ENCODE measurements at places on chromosomes 7 and 10. TPM values are rescaled to one million over a fixed set of nuclear protein-coding genes. Genes with fewer than 3 reads are reported as not detected.

Gene ZNF503
- polyA plus RNA-seq = 45.2 TPM

Gene LIPN
- polyA plus RNA-seq = not detected

Gene TEX47
- polyA plus RNA-seq = not detected

Gene CYP3A5
- polyA plus RNA-seq = 2.7 TPM

Gene GBX1
- polyA plus RNA-seq = 0.22 TPM

Gene CDH23
- polyA plus RNA-seq = 0.90 TPM

DNA sequence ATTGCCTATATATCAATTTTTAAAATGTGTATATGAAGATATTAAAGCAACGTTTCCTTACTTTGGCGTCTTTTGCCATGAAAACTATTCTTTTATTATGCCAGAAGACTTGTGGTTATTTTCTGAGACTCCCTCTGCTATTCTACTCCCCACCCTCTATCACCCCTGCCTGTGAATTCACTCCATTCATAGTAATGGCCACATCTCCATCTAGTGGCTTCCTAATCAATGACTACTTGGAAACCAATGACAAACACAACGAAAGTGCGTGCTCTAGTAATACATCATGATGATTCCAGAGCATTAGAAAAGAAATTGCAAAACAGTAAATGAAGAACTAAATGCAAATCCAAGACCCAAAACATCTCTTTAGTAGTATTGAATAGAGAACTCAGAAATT lies 186.7 kb upstream of the HGF start:
- peak; percentile 17 for DNase-seq

GRCh38 chr10:29387269-29387668 lies 98.4 kb downstream of the LYZL1 start:
- DNase-seq = no peak

DNA sequence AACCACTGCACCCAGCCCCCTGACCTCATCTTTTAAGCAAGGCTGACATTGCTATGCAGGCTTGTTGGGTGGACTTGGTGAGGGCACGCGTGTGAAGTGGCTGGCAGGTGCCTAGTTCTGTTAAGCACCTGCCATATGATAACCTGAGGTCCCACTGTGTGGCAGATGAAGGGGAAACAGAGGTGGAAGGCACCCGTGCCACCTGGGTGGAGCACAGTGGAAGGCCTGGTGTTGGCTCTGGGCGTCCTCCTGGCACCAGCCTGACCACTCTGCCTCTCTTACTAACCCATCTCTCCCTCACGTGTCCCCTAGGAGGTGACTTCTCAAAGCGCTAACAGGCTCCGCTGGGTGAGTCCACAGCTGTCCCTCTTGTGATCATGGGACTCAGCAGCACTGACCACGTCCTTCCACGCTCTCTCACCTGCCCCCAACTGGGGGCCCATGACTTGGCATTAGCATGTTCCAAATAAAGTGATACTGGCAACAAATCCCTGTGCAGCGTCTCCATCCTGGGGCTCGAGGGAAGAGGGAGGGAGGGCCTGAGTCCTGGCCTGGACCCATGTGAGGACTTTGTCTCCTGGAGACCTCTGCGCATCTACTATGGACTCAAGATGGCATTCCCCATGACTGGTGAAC lies 4.6 kb upstream of the ZNF862 start:
- DNase-seq = no peak

- no peak for DNase-seq
These were observed 7.5 kb downstream of the NOS3 start for GRCh38 chr7:150998341-150998740.

GRCh38 chr7:8433477-8434289 lies at the start of gene NXPH1:
Gene NXPH1 (plus strand): TSS chr7:8433609.
- DNase-seq = peak; percentile 65

GRCh38 chr10:17871036-17871435 lies 61.9 kb downstream of the MRC1 start:
- no peak for DNase-seq

- DNase-seq = no peak
These were observed 77.7 kb downstream of the ITGB8 start for GRCh38 chr7:20408467-20408826.

- no peak for DNase-seq
These were observed 24.1 kb downstream of the TAX1BP1 start for GRCh38 chr7:27763983-27764508.

DNA sequence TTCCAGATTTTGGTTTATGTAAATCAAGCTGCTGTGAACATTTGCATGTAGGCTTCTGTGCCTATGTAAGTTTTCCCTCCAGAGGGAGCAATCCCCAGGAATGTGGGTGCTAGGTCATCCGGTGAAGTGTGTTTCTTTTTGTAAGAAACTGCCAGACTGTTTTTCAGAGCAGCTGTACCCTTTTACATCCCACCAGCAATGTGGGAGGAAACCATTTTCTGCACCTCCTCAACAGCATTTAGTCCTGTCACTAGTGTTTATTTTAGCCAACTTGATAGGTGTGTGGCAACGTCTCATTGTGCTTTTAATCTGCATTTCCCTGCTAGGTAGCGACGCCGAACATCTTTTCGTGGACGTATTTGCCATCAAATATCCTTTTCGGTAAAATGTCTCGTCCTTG lies 395.7 kb upstream of the FOXK1 start:
- DNase-seq = no peak

DNA sequence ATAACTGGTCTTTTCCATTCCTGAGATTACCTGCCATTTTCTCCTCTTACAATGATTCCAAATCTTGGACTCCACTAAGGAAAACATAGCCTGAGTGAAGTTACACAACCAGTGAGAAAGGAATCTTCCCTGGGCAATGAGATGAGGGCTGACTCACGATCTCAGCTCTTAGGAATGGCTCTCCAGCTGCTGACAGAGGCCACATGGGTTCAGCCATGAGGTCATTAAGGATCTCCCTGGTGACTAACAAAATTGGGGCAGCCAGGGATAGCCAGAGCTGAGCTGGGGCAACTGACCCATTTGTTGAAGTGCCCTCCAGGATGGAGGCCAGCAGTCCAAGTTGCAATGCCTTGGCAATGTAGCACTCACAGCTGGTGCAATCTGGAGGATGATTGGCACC lies 78.7 kb upstream of the MKLN1 start:
- DNase-seq = no peak

DNA sequence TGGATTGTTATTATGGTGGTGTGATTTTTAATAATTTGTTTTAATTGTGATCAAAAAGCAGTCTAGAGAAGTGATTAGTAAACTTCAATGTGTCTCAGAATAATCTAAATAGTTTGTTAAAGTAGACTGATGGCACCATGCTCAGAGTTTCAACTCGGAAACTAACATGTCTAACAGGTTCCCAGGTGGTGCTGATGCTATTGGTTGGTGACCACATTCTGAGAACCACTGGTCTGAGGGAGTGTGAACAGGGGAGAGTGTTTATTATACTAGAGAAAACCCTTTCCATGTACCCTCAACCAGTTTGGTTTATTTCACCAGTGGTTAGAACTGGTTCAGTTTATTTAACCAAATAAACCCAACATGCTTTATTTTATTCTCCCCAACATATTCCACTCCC lies 42.0 kb upstream of the LSM8 start:
- no peak for DNase-seq

GRCh38 chr10:6563075-6563474 lies 17.0 kb downstream of the PRKCQ start:
- DNase-seq = no peak

DNA sequence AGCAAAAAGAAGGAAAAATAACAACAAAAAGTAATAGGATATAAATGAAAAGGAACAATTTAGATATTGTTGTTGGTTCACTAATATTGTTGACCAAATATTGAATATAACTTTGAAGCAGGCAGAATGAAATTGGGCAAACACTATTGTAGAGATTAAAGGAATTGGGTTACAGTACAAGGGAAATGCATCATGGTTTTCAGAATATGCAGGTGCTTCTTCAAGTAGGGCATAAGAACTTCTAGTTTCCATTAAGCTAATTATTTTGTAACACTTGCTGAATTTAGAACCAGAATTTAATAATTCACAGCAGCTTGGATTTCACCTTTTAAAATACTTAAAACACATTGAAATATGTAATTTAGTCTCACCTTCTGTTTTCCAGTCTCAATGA lies 36.5 kb downstream of the RPA3 start:
- no peak for DNase-seq

DNA sequence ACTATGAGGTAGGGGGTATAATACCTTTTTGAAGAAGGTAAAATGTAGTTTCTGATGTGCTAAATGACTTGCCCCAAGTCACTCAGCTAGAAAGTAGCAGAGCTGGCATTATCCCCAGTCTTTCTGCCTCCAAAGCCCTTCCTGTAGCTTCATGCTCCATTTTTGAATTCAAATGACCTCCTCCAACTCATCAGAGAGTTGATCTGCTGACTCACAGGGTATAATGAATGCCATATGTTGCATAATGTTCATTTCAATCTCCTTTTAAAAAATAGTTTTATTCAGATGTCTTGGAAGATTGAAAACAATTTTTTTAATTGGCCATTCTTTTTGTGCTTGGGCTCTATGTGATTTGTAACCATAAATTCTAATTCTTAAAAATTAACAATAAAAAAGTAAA lies 272.8 kb upstream of the IMMP2L start:
- no peak for DNase-seq

DNA sequence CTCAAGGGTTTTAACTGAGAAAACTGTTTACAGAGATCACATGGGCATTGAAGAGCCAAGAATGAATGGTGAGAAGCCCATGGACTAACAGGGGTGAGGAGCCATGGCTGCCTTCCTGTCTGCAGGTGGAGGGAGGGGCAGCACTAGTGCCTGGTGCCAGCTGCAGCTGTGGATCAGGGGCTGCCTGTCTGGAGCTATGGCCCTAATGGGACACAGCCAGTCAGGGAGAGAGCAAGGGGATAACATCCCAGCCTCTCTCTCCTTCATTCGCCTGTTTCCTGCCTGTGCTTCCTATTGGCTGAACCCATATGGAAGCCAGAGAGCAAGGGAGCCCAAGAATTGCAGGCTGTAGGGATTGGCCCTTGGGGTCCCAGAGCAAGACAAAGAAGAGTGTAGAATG lies 125.8 kb upstream of the GAD2 start:
- no peak for DNase-seq

DNA sequence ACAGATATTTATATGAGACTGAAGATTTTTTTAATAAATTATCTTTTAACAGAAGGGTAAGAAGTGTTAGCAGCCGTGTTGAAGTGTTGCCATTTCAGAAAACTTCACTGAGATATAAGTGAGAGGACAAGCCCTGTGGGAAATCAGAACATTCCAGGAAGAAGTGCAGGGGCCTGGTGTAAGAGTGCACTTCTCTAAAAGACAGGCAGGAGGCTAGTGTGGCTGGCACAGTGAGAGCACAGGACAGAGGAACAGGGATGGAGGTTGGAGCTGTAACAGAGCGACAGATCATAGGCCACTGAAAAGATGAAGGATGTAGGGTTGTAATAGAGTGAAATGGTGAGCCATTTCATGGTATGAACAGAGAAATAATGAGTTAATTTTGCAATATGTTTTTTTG lies 608.9 kb downstream of the SORCS1 start:
- no peak for DNase-seq

- DNase-seq = no peak
These were observed 524.0 kb upstream of the KCND2 start for GRCh38 chr7:119748991-119749390.

GRCh38 chr10:103716206-103717160 lies 138.9 kb downstream of the SH3PXD2A start:
- no peak for DNase-seq

DNA sequence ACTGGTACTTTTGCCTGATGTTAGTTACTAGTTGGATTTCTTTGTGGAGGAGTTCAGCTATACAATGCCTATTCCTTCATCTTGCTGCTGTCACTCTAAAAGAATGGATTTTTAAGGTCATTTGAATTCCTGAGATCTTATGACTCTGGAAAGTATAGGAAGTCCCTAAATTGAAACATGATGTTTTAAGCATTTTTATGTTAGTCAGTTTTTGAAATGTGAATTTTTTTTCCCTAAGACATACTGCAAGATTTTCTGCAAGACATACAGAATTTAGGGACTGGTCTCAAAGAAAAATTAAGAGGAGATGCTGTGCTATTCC lies 355.8 kb downstream of the SUGCT start:
- no peak for DNase-seq

All from left kidney (tissue), 8 donors.